ENCODE measurements at places on chromosomes 1 and 21. TPM values are rescaled to one million over a fixed set of nuclear protein-coding genes. Genes with fewer than 3 reads are reported as not detected.
A peak's percentile ranks its signal among the peaks of the same experiment; 100 is the strongest.

- peak; percentile 75 for DNase-seq
Observed at GRCh38 chr1:75991497-75992114, 59.4 kb upstream of the ASB17 start.

GRCh38 chr1:94989911-94990473, 63.1 kb upstream of the CNN3 start:
- no peak for DNase-seq

DNA sequence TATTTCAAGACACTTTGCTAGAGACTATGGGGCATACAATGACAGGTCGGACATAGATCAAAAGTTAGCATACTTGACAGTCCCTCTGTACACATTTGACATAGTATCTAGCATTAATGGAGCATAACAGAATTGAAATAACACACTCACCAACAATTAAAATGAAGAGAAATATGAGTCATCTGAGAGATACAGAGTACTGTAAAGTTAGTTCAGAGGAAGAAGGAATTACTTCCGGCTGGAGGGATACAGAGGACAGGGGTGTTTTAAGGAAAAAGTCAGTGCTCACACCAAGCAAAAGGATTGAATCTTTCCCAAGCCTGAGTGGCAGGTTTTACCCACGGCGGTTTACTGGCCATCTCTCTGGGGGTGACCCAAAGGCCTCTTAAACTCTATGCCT, 2.4 kb downstream of the ZMYND12 start:
- DNase-seq: no peak

The HPDL gene
- not detected for total RNA-seq

- no peak for DNase-seq
Observed at GRCh38 chr1:154104433-154105082, 50.3 kb downstream of the NUP210L start.

The LCE1B gene
- total RNA-seq: not detected

DNA sequence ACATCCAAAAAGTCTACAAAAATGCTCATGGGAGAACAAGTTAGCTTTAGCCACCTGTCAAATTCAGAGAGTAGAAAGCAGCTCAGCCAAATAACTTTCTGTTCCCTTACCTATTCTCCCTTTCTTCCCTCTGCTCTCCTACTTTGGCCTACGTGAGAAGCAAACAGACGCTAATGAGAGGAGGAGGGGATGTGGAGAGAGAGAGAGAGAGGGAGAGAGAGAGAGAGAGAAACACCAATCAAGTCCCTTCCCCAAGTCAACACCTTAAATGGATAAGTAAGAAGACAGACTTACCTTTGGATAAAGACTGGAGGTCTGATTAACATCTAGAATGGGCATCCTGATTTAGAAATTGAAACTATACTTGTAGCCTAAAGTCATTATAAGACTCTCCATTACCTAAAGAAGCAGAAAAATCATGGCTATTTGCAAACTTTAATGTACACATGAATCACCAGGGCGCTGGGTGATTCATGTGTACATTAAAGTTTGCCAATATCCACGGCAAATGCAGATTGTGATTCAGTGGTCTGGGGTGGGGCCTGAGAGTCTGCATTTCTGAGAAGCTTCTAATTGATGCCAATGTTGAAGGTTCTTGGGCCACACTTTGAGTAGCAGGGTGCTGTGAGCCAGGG, 13.1 kb upstream of the DUSP12 start:
- no peak for DNase-seq

The FLG gene
- total RNA-seq: 0.02 TPM

GRCh38 chr1:231240531-231240882, 505 bp upstream of the GNPAT start:
- DNase-seq: no peak

DNA sequence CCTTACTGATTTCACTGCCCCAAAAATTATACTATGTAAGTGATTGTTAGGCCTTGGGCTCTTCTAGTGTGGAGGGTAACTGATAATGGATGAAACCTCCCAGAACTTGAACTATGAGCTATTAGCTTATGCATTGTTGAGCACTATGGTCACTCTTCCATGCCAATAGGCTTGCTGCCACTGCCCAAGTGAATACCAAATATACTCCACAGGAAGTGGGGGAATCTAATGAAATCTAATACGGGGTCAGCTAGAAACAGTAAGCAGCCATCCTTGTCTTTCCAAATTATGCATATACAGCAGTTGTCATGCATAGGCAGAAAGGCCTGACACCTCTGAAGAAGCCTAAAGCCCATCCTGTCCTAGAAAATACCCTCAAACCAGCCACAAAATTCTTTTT, 198.7 kb upstream of the PTBP2 start:
- DNase-seq: no peak

DNA sequence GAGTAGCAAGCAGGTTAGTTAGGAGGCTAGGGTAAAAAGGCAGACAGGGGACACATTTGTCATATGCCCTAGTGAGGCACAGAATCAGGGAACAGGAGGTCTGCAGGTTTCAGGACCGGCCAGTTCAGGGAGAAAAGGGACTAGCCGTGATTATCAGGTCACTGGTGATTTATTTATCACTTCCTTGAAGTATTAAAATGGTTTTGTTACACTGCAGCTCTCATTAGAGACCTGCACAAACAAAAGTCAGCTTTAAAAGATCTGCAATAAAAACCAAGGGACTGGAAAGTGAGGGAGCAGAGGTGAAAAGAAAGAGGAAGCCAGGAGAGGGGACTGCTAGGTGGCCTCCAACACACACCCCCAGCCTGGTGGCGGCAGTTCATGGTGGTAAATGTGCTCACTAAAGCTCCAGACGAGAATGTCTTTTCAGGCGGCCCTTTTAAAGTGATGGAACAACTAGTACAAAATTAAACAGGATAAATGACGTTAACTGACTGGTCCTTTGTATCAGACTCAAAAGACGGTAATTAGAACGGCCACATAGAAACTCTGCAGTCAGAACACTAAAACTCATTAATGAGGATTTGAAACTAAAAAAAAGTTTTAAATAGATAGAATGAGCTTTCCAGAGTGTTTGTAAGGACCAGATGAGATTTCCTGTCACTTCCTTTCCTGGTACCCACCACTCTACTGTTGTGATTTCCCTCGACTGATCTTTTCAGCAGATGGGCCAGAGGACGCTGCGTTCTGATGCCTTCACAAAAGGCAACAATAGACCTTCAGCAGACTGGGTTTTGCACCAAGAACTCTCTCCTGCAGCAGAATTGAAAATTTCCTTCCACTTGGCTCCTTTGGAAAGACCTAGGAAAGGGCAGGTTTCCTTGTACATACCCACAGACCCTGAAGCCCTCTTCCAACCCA, 136.8 kb downstream of the NTPCR start:
- DNase-seq: no peak

DNA sequence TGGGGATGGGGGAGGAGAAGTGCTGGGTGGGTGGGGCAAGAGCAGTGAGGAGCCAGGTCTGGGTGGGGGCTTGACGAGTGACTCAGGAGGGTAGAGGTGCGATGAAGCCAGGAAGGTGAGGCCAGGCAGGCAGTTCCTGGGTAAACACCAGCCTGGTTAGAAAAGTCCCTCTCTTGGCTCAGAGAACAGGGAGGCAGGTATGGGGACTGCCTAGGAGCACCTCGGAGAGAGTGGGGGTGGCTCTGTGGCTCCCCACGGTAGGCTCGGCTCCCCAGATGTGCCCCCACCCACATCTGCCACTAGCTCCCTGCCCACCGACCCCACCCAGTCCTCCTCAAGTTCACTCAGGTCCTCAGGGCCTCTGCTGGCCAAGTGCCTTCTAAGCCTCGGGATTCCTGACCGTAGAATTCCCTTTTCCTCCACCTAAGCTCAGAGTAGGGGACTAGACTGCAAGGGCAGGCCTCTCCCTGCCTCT, 1.2 kb downstream of the HSPG2 start:
- no peak for DNase-seq

The PLXNA2 gene
- 0.89 TPM for total RNA-seq

GRCh38 chr1:19877821-19878636, 4.2 kb upstream of the OTUD3 start:
- no peak for DNase-seq

GRCh38 chr21:23861911-23862504, 1745.3 kb downstream of the MRPL39 start:
- DNase-seq: no peak

The ERG gene
- 0.17 TPM for total RNA-seq

DNA sequence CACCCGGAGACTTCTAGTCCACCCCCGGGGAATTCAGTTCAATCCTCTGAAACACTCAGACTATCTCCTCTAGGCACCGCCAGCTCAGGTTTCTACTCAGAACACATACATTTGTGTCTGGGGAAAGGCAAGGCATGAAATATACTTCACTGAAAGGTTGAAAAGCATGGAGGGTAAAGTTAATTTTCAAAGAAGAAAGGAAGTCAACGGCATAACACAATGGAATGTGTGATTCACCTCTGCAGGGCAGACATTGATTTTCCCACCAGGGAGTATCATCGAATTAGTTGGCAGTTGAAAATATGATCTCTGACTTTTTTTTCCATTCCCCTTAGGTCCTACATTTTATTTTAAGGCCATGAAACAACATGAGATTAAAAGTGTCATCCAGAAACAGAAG, 669.4 kb downstream of the SMYD3 start:
- DNase-seq: no peak

The PRKAA2 gene
- 1.6 TPM for total RNA-seq

GRCh38 chr1:211632117-211632807, 43.2 kb downstream of the NEK2 start:
- no peak for DNase-seq

GRCh38 chr1:21175324-21175669, 1.4 kb downstream of the EIF4G3 start:
- DNase-seq: no peak

- no peak for DNase-seq
Observed at GRCh38 chr1:167922023-167922422, 8.1 kb upstream of the ADCY10 start.

DNA sequence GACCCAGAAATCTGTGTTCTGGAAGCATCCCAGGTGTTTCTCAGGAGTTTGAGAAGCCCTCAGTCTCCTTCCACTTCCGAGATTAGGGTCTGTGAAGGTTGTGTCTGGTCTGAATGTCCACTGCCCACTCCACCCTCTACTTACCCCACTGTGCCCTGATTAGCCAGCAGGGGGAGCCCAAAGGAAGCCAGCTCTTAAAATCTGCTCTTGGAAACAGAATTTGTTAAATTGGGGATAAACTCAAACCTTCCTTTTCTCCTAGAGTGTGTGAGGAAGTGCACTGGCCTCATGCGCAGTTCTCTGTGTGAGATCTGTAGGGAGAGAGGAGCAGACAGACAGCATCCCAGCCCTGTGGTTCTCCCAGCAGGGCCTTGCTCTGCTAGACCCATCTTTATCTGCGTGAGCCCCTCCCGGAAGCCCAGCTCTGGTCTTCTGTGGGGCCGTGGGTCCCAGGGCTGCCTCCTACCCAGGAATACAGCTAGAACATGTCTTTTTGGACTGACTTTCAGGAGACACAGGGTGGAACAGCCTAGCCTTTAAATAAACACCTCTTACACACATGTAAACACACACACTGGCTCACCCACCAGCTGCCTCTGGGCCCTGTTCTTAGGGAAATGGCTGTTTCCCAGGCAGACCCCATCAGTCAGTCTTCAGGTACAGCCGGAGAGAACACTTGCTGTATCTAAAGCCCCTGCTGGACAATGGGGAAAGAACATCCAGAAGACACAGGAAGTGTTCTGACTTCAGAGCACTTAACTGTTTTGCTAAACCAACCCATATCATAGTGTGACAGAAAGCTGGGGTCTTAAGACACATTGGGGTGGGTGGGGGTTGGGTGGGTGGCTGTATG, 52.2 kb downstream of the SMYD2 start:
- peak; percentile 15 for DNase-seq

- no peak for DNase-seq
Observed at GRCh38 chr1:214615871-214616270, 12.9 kb downstream of the CENPF start.

GRCh38 chr21:43301409-43302061, 125.4 kb downstream of the SIK1 start:
- DNase-seq: no peak

GRCh38 chr1:50139339-50140181, 30.8 kb downstream of the ELAVL4 start:
- no peak for DNase-seq

The ADGRB2 gene
- 10.1 TPM for total RNA-seq

DNA sequence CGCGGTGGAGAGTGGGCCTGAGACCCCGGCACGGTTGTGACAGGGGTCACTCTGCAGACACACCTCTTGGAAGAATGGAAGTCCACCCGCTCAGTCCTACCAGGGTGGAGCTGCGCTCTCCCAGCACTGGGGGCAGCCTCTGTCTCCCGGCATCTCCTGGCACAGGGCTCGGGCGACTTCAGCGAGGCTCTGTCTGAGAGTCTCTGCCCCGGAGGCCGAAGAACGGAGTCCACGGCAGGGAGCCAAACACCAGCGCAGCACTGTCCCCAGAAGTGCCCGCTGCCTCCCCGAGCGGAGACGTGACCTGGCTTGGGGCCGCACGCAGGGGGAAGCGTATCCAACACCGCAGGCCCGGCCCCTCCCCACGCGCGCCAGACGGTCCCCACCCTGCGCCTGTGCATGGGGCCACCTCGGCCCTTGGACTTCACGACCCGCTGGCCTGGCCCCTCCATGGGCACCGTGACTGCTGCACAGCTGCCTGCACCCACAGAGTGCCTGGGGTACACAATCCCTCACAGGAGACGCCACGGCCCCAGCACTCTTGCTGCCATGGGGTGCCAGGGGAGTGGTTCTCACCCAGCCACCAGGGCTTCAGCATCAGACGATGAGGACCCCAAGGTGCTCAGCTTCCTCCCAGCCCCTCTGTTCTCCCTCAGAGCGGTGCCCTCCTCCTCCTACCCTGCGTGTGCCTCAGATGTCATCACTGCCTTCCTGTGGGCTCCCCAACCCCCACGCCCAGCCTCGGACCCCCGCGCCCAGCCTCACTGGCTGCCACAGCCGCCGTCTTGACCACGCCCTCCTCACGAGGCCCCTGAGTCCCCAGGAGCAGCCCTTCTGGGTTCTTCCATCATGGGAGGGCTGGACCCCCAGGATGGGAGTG, 14.9 kb upstream of the RNF223 start:
- no peak for DNase-seq

- no peak for DNase-seq
Observed at GRCh38 chr1:112296908-112297307, 99.1 kb upstream of the CTTNBP2NL start.

- DNase-seq: no peak
Observed at GRCh38 chr1:32208891-32209328, at the start of gene DCDC2B. TSS of gene DCDC2B (plus strand) at chr1:32209089. CDS start at chr1:32209094, 5 bp downstream.

All from HCT116 (cell line).